Naive thymus-derived CD4-positive, alpha-beta T cell (primary cell): ENCODE measurements at places on chromosomes 6 and 20. TPM values are rescaled to one million over a fixed set of nuclear protein-coding genes. Genes with fewer than 3 reads are reported as not detected.

UBE2V1 gene
- total RNA-seq = 167 TPM

RNGTT gene
- total RNA-seq = 20.8 TPM

AGER gene
- total RNA-seq = 38.0 TPM

CRISP2 gene
- total RNA-seq = not detected

PROKR2 gene
- not detected for total RNA-seq
